ENCODE measurements at places on chromosomes 1 and 21.

- DNase-seq, result no peak
Observed at GRCh38 chr1:6998267-6998666, 213.0 kb downstream of the CAMTA1 start.

DNA sequence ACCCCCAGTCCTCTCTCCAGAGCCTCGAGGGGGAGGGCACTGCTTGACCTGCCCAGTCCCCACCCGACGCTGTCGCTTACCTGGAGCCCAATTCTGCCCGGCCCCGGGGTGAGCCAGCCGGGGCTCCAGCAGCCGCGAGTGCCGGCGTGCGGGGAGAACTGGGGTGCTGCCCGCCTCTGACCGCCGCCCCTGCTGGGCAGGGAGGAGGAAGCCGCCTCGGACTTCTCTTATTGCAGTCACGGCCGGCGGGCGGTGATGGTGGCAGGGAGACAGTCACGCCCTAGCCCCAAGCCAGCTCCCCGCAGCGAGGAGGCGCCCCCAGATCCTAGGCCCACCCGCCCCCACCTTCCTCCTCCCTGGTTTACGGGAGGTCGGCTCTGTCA lies at the start of gene FGR:
TSS of gene FGR (minus strand) at position 201 of the 383 bp plus-strand sequence. CDS start 11,269 bp downstream, outside the sequence.
- no peak for DNase-seq

DNA sequence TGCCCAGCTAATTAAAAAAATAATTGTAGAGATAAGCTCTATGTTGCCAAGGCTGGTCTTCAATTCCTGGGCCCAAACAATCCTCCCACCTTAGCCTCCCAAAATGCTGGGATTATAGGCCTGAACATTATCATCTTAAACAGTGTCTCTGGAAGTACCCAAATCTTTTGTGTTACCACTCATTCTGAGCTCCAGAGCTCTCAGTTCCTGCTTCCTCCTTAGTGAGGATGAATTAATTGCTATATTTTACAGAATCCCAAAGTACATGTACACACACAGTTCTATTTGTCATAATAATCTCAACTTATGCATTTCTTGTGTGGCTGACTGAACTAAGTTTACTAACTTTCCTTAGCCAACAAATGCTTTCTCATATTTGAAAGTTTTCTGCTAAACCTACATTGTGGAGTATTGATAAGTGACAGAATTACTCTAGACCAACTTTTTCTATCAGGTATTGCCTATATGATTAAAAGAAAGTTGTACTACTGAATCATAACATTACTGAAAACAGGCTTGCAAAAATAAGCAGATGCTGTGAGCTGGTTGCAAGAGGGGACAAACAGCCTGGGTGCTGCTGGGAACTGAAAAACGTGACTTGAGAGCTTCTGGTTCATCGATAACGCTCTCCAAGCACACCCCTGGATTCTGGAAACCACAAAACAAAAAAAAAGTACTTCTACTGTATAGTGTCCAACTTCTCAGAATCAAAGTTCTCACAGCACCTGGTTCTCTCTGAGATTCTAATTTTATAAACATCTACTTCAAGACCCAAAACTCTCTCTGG lies 15.3 kb downstream of the VAV3 start:
- no peak for DNase-seq

- no peak for DNase-seq
Observed at GRCh38 chr1:167794043-167794442, 72.3 kb downstream of the MPZL1 start.

DNA sequence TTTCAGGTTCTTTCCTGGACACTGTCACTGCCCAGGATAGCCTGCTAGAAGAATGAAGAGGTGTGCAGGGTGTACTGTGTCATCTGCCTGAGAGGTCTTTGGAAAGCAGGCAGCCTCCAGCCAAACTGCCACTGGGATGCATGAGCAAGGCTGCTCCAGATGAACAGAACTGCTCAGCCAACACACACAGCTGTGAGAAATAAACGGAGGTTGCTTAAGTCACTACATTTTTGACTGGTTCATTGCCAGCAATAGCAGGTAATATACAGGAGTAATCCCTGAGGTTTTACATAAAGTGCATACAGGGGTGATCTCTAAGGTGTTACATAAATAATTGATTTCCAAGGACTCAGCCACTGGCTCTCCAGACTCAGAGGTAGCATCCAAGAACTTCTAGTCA lies 516.9 kb downstream of the BRINP3 start:
- no peak for DNase-seq
